ENCODE measurements at places on chromosomes 6 and 20. TPM values are rescaled to one million over a fixed set of nuclear protein-coding genes. Genes with fewer than 3 reads are reported as not detected.

The BICRAL gene
- total RNA-seq = 12.7 TPM

- H3K4me3 ChIP-seq = no peak overlapping the region
- peaks cover 2% of the 10 kb centered on the region for H3K36me3 ChIP-seq
- no peak overlapping the region for H3K27ac ChIP-seq
Observed at GRCh38 chr20:17488916-17489600, 42.1 kb downstream of the BFSP1 start.

GRCh38 chr6:26124781-26125685 is 37.8 kb downstream of the HFE start:
- H3K27me3 ChIP-seq = no peaks in the 10 kb centered on the region

- H3K27me3 ChIP-seq = no peaks in the 10 kb centered on the region
- H3K4me3 ChIP-seq = no peak overlapping the region
- H3K36me3 ChIP-seq = no peaks in the 10 kb centered on the region
- no peak overlapping the region for H3K27ac ChIP-seq
- no peak for DNase-seq
Observed at GRCh38 chr6:162222521-162222920, 505.0 kb downstream of the PRKN start.

- H3K4me3 ChIP-seq = no peak overlapping the region
- H3K27ac ChIP-seq = peak overlapping the region; percentile 32
- H3K4me1 ChIP-seq = peaks cover 43% of the 10 kb centered on the region
- DNase-seq = no peak
- no peaks in the 10 kb centered on the region for H3K36me3 ChIP-seq
Observed at GRCh38 chr6:25154034-25154596, 125.1 kb upstream of the CARMIL1 start.

DNA sequence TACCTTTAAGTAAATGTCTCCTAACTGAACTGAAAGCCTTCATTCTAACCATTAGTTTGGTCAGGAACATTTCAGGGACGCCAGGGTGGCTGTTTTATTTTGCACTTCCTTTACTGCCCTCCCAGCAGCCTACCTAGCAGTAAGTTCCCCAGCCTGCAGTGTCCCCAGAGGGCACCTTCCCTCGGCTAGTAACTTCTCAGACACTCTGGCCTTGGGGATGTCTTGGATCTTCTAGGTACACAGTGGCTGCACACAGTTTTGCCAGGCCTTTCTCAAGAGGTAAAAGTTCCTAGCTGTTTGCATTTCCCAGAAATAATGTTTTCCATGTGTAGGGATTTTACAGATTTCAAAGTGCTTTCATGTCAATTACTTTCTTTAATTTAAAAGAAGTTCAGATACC is 378 bp upstream of the LAMA2 start:
- peaks cover 18% of the 10 kb centered on the region for H3K27me3 ChIP-seq
- H3K27ac ChIP-seq = peak overlapping the region; percentile 14
- H3K4me3 ChIP-seq = peak overlapping the region; percentile 70
- H3K4me1 ChIP-seq = peaks cover 13% of the 10 kb centered on the region
- DNase-seq = no peak

The TSHZ2 gene
- not detected for total RNA-seq

DNA sequence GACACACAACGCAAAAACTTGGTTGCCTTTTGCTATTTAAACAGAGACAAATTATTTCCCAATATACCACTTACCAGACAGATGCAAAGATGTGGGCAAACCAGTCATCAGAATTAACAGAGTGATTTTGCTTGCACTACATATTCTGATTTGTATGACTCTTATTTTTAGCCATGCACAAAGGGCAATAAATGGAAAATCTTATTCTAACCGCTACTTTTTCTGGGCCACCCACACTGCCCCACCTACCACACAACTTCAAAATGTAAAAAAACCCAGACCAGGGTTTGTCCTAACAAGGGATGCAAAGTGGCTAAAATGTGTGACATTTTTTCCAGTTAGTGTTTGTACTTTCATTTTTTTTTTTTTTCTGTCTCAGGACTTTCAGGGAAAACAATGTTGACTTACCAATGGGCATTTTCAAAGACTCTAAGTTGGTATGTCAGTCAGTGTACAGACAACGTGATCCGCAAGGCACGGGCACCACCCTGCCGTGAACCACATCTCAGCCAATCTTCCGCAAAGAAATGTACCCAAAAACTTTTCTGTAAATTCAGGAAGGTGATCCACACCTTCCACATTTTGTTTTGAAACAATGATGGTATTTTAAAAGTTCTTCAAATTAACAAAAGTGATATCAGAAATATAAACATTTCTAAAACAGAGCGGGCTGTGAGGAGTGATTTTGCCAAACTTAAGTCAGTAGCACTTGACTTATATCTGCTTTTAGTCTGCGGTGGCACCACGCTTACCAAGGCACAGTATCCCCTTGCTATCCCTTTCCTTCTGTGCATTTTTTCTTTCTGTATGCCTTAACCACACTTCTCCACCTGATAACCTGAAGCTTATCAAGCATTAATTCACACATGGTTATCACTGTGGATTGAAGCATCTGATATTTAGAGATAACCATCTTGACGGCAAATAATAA is 185.6 kb downstream of the GJA10 start:
- no peak overlapping the region for H3K4me3 ChIP-seq
- peaks cover 27% of the 10 kb centered on the region for H3K27me3 ChIP-seq
- no peaks in the 10 kb centered on the region for H3K36me3 ChIP-seq

DNA sequence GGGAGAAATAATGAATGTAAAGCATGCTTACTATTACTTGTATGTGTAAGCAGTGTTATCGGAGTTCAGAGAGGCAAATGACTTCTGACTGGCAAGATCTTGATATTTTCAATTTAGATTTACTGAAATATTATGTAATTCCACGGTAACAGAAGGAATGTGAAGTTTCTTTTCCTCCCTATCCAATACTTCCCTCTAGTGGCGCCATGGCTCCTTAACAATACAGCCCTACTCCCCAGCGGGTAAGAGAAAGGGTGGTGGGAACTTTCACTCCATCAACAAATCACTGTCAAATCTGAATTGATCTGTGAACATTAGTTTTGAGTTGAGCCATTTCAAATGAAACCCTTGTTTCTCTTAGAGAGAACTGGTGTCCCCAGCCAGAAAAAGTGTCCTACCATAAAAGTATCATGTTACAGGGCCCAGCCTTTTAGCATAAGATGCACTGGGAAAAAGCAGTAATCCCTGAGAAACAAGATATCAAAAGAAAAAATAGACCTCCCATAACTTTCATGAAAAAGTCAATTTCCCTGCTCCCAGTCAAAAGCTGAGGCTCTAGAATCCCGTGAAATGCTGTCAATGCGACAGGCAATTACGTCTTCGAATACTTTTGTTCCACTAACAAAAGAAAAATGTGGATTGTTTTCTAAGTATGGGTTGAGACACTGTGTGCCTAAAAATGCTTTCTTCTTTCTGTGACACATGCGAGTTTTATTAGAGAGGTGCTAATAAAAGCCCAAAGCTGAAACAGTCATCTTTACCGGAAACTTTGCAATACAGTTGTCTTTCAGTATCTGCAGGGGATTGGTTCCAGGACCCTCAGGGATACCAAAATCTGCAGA is 12.9 kb downstream of the COX7A2 start:
- H3K36me3 ChIP-seq = no peaks in the 10 kb centered on the region
- peaks cover 6% of the 10 kb centered on the region for H3K4me1 ChIP-seq
- H3K4me3 ChIP-seq = no peak overlapping the region
- no peak overlapping the region for H3K27ac ChIP-seq

DNA sequence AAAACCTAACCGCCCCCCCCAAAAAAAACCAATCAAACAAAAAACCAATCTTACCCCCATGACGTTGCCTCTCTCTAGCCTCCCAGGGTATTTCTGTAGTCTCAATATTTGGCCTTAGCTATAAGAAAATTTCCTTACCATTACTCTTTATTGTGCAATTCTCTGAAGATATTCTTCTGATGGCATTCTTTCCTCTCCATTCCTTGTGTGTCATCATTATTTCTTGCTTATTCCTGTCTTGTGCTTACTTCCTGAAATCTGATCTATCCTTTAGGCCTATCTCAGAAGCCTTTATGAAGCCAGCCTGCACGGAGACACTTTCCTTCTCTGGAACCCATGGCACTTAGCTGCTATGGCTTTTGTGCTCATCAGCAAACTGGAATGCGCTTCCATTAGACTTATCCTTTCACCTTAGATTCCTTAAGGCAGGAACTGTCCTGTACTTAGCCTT is 65.9 kb upstream of the DDR1 start:
- no peak for DNase-seq
- peak overlapping the region; percentile 92 for H3K27ac ChIP-seq
- H3K4me3 ChIP-seq = no peak overlapping the region
- H3K4me1 ChIP-seq = peaks cover 64% of the 10 kb centered on the region

- no peak for DNase-seq
- H3K4me3 ChIP-seq = no peak overlapping the region
- H3K27me3 ChIP-seq = no peaks in the 10 kb centered on the region
Observed at GRCh38 chr6:96212066-96212465, 196.3 kb downstream of the FUT9 start.

- H3K36me3 ChIP-seq = peaks cover 13% of the 10 kb centered on the region
- no peak for DNase-seq
- no peaks in the 10 kb centered on the region for H3K4me1 ChIP-seq
- peak overlapping the region; percentile 72 for H3K27ac ChIP-seq
- H3K4me3 ChIP-seq = no peak overlapping the region
Observed at GRCh38 chr6:125974214-125974866, 12.0 kb upstream of the TRMT11 start.

GRCh38 chr6:158131926-158132325 is 36.1 kb downstream of the SERAC1 start:
- DNase-seq = no peak
- H3K4me1 ChIP-seq = no peaks in the 10 kb centered on the region
- no peaks in the 10 kb centered on the region for H3K27me3 ChIP-seq
- no peak overlapping the region for H3K4me3 ChIP-seq

DNA sequence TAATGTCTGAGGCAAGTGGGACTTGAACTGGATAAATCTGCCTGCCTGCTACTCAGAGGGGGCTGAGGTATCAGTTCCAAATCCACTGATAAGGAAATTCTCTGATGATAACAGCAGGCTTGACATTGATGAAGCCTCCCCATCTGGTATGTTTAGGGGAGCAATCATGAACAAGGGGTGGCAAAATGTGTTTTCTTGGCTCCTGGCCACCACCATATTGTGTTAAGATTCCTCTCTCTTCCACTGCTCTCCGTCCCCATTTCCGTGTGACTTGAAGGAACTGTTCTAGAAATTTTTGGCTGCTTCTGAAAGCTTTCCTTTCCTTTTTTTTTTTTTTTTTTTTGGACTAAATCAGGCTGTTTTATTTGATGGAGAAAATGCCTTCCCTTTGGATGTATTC is 335.3 kb upstream of the NRSN1 start:
- no peak overlapping the region for H3K4me3 ChIP-seq
- H3K36me3 ChIP-seq = no peaks in the 10 kb centered on the region
- no peak for DNase-seq
- H3K27ac ChIP-seq = no peak overlapping the region
- no peaks in the 10 kb centered on the region for H3K4me1 ChIP-seq

- no peak overlapping the region for H3K4me3 ChIP-seq
- no peaks in the 10 kb centered on the region for H3K4me1 ChIP-seq
- no peak for DNase-seq
- H3K27ac ChIP-seq = no peak overlapping the region
Observed at GRCh38 chr6:104828478-104828877, 31.2 kb downstream of the HACE1 start.

DNA sequence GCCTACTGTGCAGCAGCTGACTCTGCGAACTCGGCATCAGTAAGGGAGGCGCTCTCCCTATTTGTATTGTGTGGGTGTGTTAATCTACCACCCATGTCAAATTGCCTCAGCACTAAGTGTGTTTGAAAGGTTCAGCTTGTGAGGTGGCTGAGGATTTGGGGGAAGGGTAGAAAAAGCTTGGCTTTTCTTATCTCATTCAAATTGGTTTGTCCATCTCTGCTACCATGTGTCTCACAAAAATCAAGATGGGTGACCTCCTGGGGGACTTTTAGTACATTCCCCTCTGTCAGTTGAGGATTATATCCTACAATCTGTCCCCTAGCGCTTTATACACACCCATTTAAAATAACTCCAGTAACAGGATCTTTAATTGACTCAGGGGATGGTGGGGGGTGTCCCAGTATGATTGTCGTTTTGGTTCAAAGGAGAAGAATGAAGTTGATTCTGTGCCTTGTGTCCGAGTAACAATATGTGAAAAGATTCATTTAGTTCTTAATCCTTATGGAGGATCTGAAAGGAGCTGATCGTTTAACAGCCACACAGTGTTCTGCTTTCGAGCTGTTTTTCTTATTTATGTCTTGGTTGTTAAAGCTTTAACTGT is 609.6 kb downstream of the PKHD1 start:
- no peak overlapping the region for H3K27ac ChIP-seq
- H3K36me3 ChIP-seq = no peaks in the 10 kb centered on the region
- H3K4me1 ChIP-seq = no peaks in the 10 kb centered on the region

The MUC22 gene
- not detected for total RNA-seq

The PLG gene
- total RNA-seq = not detected
